Stimulated activated naive CD8-positive, alpha-beta T cell treated with anti-CD3 and anti-CD28 coated beads, Interleukin-15, Interleukin-2, amounts not matched to agents 100 U/mL and 50 U/mL, for 24 hours (primary cell): ENCODE measurements at places on chromosomes 1 and 21.

GRCh38 chr21:43771199-43771675, 4.9 kb downstream of the CSTB start:
- DNase-seq, result no peak

DNA sequence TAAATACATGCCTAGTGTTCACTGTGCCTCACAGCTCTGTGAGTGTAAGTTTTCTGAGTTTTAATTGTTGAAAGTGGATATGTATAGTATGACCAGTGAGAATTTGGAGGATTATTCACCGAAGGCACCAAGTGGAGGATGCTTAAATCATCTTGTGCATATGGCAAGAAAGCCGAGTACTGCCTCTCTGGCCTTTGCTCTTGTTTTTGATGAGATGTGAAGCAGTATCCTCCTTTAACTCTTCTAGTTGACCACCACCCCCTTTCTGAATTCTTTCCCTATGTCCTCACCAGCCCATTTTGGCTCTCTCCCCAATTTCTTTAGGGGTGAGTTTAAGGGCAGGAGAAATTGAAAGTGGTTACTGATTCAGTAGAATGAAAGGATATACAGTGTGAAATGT, 130.4 kb downstream of the SYT2 start:
- no peak for DNase-seq

- DNase-seq, result no peak
Observed at GRCh38 chr21:42459546-42460215, 36.3 kb downstream of the RSPH1 start.

DNA sequence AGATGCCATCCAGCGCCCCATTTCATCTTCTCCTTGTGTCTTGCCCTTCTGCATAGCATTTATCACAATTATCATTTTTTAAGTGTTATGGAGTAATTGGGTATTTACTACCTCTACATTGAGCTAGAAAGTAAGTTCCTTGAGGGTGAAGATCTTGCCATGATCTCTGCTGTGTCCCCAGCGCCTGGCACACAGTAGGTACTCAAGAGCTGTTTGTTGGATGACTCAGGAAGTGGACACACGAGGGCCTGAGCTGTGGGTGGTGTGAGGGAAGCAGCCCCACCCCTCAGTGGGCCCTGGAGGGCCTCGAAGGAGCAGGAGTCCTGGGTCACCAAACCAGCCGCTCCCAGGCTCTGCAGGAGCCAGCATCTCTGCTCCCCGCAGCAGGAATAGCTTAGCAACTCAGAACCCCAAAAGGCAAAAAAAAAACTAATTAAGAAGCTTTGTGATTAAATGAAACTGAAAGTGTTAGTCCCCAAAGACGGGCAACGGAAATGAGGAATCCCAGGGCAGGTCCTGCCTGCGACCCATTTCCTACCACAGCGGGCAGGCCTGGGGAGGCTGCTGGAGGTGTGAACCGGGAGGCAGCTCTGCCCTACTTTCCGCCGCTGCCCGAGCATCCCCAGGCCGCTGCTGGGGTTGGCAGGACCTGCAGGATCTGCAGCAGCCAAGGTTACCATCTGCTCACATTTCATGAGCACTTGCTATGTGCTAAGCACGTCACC, 87.7 kb downstream of the LACTBL1 start:
- peak; percentile 21 for DNase-seq

DNA sequence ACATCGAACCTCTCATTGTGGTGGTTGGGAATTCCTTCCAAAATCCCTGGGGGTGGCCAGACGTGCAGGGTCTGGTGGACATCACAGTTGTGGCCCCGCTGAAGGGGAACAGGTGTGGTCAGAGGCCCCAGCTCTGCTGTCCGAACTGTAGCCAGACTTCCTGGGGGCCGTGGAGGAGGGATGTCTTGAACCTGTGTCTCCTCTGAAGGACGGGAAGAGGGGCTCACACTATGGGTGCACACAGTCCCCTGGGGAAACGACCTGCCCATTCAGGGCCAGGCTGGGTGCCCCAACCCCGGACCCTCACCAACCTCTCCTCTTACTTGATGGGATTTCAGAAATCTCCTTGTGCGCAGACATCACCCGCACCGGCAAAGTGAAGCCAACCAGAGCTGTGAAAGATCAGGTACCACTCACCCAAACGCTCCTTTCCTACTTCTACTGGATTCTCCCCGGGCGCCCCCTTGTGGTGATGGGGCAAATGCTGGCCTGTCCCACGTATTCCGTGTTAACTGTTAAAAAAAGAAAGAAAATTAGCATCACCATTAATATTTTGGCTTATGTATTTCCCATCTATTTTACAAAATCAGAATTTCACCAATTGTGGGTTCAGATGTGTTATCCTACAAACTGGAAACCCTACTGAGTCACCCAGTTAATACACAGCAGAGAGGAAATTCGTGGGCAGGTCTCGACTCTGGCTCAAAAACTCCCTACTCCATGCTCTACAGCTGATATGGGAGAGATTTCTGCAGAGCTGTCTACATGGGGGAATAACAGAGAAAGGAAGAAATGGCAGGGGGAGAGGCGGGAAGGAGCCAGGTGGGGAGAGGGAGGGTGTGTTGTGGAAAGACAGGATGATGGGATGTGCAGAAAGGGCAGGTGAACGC, 28.1 kb downstream of the PADI4 start:
- DNase-seq, result peak; percentile 82

- no peak for DNase-seq
Observed at GRCh38 chr21:40647706-40648105, 199.3 kb downstream of the DSCAM start.

- DNase-seq, result no peak
Observed at GRCh38 chr21:31222142-31222541, 121.9 kb downstream of the TIAM1 start.

DNA sequence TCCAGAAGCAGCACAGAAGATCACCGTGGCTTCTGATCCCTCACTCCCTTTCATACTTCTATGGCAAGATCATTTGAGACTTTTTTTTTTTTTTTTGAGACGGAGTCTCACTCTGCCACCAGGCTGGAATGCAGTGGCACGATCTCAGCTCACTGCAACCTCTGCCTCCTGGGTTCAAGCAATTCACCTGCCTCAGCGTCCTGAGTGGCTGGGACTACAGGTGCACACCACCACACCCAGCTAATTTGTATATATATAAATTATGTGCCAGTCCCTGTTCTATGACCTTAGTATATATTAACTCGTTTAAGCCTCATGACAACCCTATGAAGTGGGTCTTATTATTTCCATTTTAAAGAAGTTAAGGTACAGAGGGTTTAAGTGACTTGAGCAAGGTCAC, 298.5 kb downstream of the VAV3 start:
- no peak for DNase-seq

GRCh38 chr1:47559944-47560695, 122.3 kb downstream of the FOXD2 start:
- DNase-seq, result no peak

GRCh38 chr1:38052750-38053415, 6.3 kb upstream of the POU3F1 start:
- no peak for DNase-seq

DNA sequence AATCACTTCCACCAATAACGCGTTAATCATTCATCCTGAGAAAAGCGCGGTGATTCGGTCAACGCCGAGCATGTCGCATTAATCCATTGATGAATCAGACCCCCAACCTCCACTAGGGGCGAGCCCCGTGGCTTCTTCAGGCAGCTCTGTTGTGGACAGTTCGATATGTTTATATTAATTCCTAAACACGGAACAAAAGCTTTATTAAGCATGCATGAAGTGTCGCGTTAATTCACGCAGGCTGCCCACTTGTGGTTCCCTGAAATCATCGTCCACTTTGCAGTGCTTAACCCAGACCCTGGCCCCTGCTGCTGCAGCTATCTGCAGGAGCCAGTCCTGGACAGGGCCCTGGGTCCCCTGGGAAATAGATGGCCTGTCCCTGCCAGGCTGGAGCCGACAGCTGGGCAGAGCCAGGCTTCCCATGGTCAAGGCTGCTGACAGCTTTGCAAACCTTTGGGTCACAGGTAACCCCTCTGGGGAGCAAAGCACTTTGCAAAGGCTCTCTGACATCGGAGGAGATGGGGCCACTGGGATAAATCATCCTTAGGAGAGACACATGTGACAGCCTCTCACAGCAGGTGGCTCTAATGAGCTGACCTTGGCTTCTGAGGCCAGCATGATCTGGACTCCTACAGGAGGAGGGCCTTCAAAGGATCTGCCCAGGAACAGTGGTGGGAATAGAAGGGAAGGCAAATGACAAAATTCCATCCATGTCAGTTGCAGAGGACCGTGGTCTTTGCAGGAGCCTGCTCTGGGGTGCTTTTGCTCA, 137.0 kb upstream of the AJAP1 start:
- no peak for DNase-seq

DNA sequence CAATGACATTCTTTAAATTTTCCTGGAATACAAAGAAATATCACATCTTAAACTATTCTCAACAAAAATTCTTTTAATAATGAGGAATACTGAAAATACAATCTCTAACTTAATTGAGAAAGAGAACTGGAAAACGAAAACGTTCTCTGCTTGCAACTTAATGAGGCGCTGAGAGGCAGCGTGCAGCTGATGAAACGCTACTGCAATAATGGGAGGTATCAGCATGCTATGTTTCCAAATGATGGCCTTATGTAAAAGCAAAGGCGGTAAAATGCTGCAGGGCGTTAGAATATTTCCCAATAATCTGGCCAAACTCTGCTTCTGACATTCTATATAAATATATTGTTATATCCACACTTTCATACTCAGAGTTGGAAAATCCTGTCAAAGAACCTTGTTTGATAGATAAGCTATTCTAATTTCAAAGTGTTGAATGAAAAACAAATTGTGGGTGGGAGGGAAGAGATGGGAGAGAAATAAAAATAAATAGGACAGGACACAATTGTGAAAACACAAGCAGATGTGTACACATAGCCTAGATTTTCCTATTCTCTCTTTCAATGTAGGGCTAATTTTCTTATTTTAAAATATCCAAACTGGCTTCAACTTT, 70.9 kb downstream of the APP start:
- DNase-seq, result no peak

GRCh38 chr1:165543532-165544438, at the start of gene LRRC52:
LRRC52 (plus strand) TSS chr1:165544000; CDS start chr1:165544297, 297 bp downstream.
- no peak for DNase-seq

- DNase-seq, result no peak
Observed at GRCh38 chr1:42946120-42946898, 12.4 kb downstream of the SLC2A1 start.

DNA sequence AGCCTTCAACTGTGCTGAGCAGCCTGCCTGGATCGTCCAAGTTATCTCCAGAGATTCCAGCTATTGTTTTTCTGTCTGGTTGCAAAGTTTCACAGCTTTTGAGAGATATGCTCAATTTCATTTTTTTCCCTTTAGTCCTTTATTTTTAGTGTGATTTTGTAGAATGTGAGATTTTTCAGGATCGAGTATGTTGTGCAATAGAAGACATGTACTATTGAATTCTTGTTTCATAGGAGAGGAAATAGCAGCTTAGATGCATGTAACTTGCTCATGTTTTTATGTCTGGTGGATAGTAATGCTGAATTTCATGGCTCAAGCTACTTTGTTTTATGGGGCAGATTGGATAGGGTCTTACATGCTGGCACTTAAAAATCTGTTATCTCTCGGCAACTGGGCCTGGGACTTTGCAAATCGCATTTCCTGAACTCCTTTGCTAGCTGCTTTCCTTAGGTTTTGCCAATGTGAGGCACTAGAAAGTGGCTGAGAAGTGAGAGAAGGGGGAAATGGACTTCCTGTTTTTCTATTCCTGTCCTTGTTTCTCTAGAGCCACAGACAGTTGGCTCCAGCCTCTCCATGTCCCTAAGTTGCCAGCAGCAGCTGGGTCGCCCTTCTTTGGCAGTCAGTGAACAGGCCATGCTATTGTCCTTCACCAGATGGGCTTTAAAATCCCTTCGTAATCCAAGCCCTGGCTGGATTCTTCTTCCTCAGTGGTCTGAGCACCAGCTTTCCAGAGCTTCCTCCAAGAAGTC, 101.4 kb upstream of the PDE4B start:
- DNase-seq, result no peak

DNA sequence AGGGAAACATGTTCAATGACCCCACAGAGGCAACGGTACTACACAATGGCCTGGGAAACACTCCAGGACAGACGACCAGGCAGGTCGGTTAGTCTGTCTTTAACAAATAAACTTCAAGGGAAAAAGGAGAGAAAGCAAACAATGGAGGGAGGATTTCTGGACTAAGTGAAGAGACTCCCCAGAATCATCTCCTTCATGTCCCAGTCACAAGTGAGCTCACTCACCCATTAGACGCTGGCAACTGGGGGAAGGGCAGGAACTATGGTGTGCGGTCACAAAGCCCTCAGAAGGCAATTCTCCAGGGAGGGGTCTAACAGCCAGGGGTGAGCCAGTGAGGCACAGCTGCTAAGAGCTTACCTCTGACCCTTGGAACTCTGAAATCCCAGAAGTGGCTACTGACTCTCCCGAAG, 55.7 kb upstream of the NADK start:
- DNase-seq, result no peak

DNA sequence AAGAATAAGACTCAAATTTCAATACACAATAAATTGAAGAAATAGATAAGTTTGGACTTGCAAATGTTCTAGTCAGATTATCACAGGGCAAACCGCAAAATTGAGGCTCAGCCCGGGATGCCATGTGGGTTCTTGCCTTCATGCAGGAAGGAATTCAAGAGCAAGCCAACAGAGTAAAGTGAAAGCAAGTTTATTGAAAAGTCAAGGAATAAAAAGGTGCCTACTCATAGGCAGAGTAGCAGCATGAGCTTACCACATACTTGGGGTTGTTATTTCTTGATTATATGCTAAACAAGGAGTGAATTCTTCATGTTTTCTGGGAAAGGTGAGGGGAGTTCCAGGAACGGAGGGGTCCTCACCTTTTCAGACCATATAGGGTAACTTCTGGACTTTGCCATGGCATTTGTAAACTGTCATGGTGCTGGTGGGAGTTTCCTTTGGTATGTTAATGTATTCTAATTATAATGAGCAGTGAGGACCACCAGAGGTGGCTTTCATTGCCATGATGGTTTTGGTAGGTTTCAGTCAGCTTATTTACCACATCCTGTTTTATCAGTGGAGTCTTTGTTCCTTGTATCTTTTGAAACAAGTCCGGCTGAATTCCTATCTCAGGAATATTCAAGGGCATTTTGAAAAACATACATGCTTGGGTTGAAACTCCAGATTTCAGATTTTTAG, 2.0 kb upstream of the OR2AK2 start:
- DNase-seq, result no peak

GRCh38 chr1:109216662-109217061, 2.9 kb downstream of the SARS1 start:
- DNase-seq, result no peak

- no peak for DNase-seq
Observed at GRCh38 chr21:17352996-17353655, 159.7 kb upstream of the CXADR start.

- peak; percentile 16 for DNase-seq
Observed at GRCh38 chr1:39508857-39509305, 17.4 kb downstream of the BMP8A start.

- peak; percentile 59 for DNase-seq
Observed at GRCh38 chr1:203216274-203217138, 13.0 kb downstream of the CHIT1 start.

DNA sequence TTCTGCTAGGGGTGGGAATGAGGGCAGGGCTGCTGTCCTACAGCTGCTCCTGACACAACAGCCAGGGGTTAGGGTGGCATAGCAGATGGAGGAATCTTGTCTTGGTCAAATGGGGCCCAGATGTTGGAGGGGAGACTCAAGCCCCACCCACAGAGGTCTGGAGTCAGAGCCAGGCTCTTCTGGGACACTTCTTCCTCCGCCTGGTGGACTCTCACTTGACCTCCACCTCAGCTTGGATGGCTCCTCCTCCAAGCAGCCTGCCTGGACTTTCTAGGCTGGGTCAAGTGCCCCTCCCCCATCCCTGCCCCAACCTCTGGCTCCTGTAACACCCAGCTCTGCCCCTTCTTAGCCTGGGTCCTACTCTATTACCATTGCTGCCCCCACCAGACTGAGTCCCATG, 35.5 kb downstream of the EPHA2 start:
- no peak for DNase-seq
